ENCODE measurements at places on chromosomes 11 and 22. TPM values are rescaled to one million over a fixed set of nuclear protein-coding genes. Genes with fewer than 3 reads are reported as not detected.

Gene OR51B5
- not detected for total RNA-seq

Gene TIMP3
- total RNA-seq, result 91.6 TPM

Gene NCAM1
- 0.69 TPM for total RNA-seq

Gene OR52H1
- 0.36 TPM for total RNA-seq

Gene GP1BB
- total RNA-seq, result not detected

Gene TUBA8
- total RNA-seq, result 0.34 TPM

Gene DNHD1
- 12.2 TPM for total RNA-seq

Gene KRTAP5-7
- total RNA-seq, result under 0.01 TPM

Gene CARD18
- not detected for total RNA-seq

Gene HSD17B12
- 109 TPM for total RNA-seq

Gene EHF
- under 0.01 TPM for total RNA-seq

Gene CRYBB1
- not detected for total RNA-seq

Gene ACTN3
- total RNA-seq, result not detected

Gene MS4A4A
- not detected for total RNA-seq

Gene PRG3
- not detected for total RNA-seq

Gene MIF
- total RNA-seq, result 270 TPM

Gene CRACR2B
- not detected for total RNA-seq

Gene TTC9C
- total RNA-seq, result 27.2 TPM

All from melanocyte of skin (primary cell).